Left ventricle myocardium superior (tissue), 1 donor: ENCODE measurements at places on chromosomes 12 and 14. TPM values are rescaled to one million over a fixed set of nuclear protein-coding genes. Genes with fewer than 3 reads are reported as not detected.

- DNase-seq = no peak
Measured at GRCh38 chr14:22432348-22432976, 156.6 kb downstream of the DAD1 start.

DNA sequence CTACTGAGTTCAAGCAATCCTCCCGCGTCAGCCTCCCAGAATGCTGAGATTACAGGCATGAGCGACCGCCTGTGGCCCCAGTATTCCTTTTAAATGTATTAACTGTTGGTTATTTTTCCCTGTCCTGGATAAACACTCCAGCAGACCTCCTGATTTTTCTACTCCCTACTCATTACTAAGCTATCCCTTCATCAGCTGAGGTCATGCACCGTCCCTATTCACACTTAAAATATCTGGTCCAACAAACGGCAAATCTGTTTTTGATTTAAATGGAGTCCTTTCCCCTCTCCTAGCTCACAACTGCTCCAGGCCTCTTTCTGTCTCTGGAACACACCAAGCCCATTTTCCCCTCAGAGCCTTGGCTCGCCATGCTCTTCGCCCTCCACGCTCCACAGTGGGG lies 1003.3 kb upstream of the TMEM132C start:
- no peak for DNase-seq

- no peak for DNase-seq
Measured at GRCh38 chr12:26971963-26972362, 33.7 kb downstream of the FGFR1OP2 start.

- no peak for DNase-seq
Measured at GRCh38 chr14:61148742-61149350, 132.3 kb downstream of the TMEM30B start.

GRCh38 chr12:89328151-89329030 lies 23.9 kb downstream of the DUSP6 start:
- no peak for DNase-seq

- no peak for DNase-seq
Measured at GRCh38 chr14:64856529-64857445, 22.9 kb downstream of the SPTB start.

- no peak for DNase-seq
Measured at GRCh38 chr14:83217492-83217891, 1683.8 kb upstream of the SEL1L start.

GRCh38 chr14:64213853-64214570 lies 80.2 kb downstream of the ESR2 start:
- no peak for DNase-seq

The NYNRIN gene
- 7.3 TPM for total RNA-seq

The KIF5A gene
- total RNA-seq = 0.12 TPM

The SMIM41 gene
- total RNA-seq = not detected
